ENCODE measurements at places on chromosomes 4 and X. TPM values are rescaled to one million over a fixed set of nuclear protein-coding genes. Genes with fewer than 3 reads are reported as not detected.

Gene SPINK2
- 0.78 TPM for total RNA-seq

Gene MRPL1
- 112 TPM for total RNA-seq

Gene COX7B
- total RNA-seq, result 341 TPM

DNA sequence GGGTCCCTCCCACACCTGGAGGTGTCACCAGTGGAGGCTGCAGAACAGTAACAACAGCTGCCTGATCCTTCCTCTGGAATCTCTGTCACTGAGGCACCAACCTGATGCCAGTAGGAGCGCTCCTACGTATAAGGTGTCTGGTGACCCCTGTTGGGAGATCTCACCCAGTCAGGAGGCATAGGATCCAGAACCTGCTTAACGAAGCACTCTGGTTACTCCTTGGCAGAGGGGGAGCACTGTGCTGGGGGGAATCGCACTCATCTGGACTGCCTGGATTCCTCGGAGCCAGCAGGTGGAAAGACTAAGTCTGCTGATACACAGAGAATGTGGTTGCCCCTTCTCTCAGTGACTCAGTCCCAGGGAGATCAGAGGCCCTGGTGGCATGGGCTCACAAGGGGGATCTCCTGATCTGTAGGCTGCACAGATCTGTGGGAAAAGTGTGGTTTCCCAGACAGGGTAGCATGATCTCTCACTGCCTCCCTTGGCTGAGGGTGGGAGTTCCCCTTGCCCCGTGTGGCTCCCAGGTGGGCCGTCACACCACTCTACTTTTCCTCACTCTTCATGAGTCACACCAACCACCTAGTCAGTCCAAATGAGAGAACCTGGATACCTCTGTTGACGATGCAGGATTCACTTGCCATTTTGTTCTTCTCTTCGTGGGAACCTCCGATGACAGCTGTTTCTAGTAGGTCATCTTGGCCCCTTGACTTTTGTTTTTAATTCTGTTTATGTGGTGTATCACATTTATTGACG is 305.9 kb downstream of the IDS start:
- H3K4me1 ChIP-seq, result peaks cover 3% of the 10 kb centered on the region
- peak; percentile 48 for DNase-seq
- peak overlapping the region; percentile 47 for H3K27ac ChIP-seq
- H3K4me3 ChIP-seq, result no peak overlapping the region
- peaks cover 4% of the 10 kb centered on the region for H3K36me3 ChIP-seq
- H3K27me3 ChIP-seq, result peaks cover 13% of the 10 kb centered on the region

- no peak for DNase-seq
- peaks cover 10% of the 10 kb centered on the region for H3K27me3 ChIP-seq
- H3K4me3 ChIP-seq, result no peak overlapping the region
- H3K27ac ChIP-seq, result no peak overlapping the region
- peaks cover 19% of the 10 kb centered on the region for H3K4me1 ChIP-seq
Measured at GRCh38 chr4:185426960-185427688, 1.4 kb upstream of the UFSP2 start.

- H3K4me3 ChIP-seq, result no peak overlapping the region
- no peak for DNase-seq
- H3K27ac ChIP-seq, result no peak overlapping the region
Measured at GRCh38 chr4:121953860-121954259, 2.0 kb upstream of the TRPC3 start.

DNA sequence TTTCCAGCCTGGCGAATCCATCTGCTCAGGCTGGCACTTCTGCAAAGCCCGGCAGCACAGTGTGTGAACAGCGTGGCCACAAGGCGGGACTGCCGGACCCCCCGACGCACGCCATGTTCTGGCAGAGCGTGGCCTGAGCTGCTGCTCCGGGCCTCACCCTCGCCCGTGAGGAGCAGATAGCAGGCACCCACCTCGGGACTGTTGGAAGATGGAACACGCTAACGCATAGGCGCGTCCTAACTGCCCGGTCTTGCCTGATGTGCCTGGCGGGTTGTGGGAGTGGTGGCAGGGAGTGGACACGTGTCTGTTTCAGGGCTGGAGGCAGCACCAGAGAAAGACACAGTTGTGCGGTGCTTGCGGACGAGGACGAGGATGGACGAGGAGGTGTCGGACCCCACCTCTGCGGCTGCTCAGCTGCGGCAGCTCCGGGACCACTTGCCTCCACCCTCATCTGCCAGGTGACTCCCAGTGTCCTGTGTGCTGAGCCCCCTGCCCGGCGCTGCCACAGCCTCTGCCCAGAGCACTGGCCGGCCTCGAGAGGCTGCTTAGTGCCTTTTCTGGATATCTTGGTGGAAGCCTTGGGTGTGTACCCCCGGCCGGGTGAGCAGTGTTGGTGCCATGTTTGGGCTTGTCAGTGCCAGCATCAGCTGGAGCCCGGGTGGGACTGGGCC is 28.2 kb downstream of the UVSSA start:
- peaks cover 3% of the 10 kb centered on the region for H3K36me3 ChIP-seq
- no peaks in the 10 kb centered on the region for H3K27me3 ChIP-seq
- no peak for DNase-seq
- H3K4me1 ChIP-seq, result no peaks in the 10 kb centered on the region
- H3K4me3 ChIP-seq, result no peak overlapping the region

- H3K4me3 ChIP-seq, result no peak overlapping the region
- H3K4me1 ChIP-seq, result peaks cover 2% of the 10 kb centered on the region
- H3K36me3 ChIP-seq, result no peaks in the 10 kb centered on the region
- no peak for DNase-seq
- no peaks in the 10 kb centered on the region for H3K27me3 ChIP-seq
Measured at GRCh38 chr4:163895378-163896005, 401.0 kb downstream of the TMA16 start.

DNA sequence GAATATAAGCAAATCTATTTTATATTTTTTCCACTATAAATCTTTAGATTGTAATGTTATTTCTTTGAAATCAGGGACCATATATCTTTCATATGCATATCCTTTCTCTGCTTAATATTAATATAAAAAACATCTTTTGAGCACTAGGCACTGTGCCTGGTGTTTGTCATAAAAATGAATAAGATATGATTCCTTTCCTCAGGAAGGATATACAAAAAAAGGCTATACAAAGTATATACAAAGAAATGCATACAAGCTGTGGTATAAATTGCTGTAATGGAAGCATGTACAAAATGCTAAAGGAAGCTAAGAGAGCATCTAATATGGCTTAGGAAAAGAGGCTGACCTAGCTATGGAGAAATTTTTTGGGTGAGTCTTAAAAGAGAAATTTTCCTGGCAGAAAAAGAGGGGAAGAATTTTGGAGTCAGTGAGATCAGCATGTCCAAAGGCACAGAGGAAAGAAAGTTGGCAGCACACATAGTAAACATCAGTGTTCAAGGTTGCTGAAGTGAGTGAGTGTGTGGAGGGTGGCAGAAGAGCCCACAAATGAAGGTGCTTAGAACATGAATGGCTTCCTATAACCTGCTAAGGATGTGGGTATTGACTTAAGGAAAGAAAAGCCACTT is 500.0 kb downstream of the SPRY1 start:
- no peak for DNase-seq
- no peaks in the 10 kb centered on the region for H3K4me1 ChIP-seq
- H3K27ac ChIP-seq, result no peak overlapping the region

GRCh38 chr4:70715097-70715496 is 6.7 kb upstream of the RUFY3 start:
- H3K36me3 ChIP-seq, result peaks cover 3% of the 10 kb centered on the region
- DNase-seq, result no peak
- no peaks in the 10 kb centered on the region for H3K27me3 ChIP-seq
- H3K27ac ChIP-seq, result peak overlapping the region; percentile 45

DNA sequence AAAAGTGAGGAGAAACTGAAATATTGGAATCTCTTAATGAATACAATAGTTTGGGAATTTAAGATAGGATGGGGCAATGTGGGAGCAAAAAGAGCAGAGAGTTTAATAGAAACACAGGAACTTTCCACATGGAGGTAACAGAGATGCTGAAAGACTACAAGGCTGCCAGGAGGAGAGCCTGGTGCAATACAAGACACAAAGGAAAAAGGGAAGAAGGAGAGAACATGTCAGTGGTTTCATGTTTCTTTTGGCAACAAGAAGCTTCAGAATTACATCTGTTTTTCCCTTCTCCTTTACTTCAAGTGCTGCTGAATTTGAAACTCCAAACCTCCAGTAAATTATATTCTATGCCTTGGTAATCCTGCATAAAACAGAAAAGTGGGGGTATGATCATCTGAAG is 474.3 kb downstream of the FAT4 start:
- H3K27me3 ChIP-seq, result no peaks in the 10 kb centered on the region
- no peak overlapping the region for H3K4me3 ChIP-seq
- H3K27ac ChIP-seq, result no peak overlapping the region
- no peak for DNase-seq

GRCh38 chr4:20544645-20545044 is 155.6 kb upstream of the PACRGL start:
- H3K27me3 ChIP-seq, result no peaks in the 10 kb centered on the region
- no peak for DNase-seq
- no peak overlapping the region for H3K4me3 ChIP-seq
- H3K27ac ChIP-seq, result no peak overlapping the region
- H3K36me3 ChIP-seq, result no peaks in the 10 kb centered on the region

DNA sequence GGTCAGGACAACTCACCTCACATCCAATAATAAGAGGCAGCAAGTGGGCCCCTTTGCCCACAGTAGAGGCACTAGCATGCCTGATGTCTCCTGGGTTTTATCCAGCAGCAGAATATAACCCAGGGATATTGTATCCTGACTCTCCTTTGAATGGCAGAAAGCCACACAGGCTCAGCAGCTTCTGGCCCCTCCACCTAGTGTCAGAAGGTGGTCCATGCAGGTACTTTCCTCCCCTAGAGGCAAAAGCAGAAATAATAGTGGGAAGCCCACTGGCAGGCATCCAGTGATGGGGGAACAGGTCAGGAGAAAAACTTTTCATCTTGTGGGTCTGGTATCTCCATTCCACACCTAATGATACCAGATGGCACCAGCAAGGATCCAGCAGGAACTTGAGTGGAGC is 75.5 kb upstream of the IRS4 start:
- H3K4me3 ChIP-seq, result no peak overlapping the region
- H3K4me1 ChIP-seq, result no peaks in the 10 kb centered on the region
- H3K36me3 ChIP-seq, result no peaks in the 10 kb centered on the region
- no peak for DNase-seq

- H3K4me1 ChIP-seq, result peaks cover 25% of the 10 kb centered on the region
- H3K27me3 ChIP-seq, result no peaks in the 10 kb centered on the region
- peaks cover 35% of the 10 kb centered on the region for H3K36me3 ChIP-seq
Measured at GRCh38 chr4:108004646-108005045, 15.0 kb downstream of the HADH start.

DNA sequence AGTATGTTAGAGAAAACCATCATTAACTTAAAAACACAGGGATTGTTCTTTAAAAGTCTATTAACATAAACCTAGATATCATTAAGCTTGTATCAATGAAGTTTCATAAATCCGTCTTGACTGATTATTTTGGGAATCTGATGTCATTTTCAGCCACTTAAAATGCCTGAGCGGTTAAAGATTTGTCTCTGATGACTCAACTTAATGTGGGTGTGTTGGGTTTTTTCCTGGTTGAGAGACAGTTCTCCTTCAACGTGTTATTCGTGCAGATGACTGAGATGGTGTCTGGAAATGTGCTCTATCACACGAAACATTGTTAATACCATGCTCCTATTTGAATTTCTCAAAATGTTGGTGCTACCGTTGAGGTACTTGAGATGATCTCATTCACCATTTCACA is 227.3 kb upstream of the TENM3 start:
- H3K4me3 ChIP-seq, result no peak overlapping the region
- no peak for DNase-seq
- no peaks in the 10 kb centered on the region for H3K36me3 ChIP-seq
- H3K27me3 ChIP-seq, result no peaks in the 10 kb centered on the region
- H3K27ac ChIP-seq, result no peak overlapping the region

Gene RTL5
- total RNA-seq, result 0.08 TPM

GRCh38 chrX:141341341-141341740 is 99.0 kb upstream of the SPANXC start:
- no peaks in the 10 kb centered on the region for H3K36me3 ChIP-seq
- no peak overlapping the region for H3K4me3 ChIP-seq
- no peaks in the 10 kb centered on the region for H3K27me3 ChIP-seq
- H3K27ac ChIP-seq, result no peak overlapping the region
- no peaks in the 10 kb centered on the region for H3K4me1 ChIP-seq

DNA sequence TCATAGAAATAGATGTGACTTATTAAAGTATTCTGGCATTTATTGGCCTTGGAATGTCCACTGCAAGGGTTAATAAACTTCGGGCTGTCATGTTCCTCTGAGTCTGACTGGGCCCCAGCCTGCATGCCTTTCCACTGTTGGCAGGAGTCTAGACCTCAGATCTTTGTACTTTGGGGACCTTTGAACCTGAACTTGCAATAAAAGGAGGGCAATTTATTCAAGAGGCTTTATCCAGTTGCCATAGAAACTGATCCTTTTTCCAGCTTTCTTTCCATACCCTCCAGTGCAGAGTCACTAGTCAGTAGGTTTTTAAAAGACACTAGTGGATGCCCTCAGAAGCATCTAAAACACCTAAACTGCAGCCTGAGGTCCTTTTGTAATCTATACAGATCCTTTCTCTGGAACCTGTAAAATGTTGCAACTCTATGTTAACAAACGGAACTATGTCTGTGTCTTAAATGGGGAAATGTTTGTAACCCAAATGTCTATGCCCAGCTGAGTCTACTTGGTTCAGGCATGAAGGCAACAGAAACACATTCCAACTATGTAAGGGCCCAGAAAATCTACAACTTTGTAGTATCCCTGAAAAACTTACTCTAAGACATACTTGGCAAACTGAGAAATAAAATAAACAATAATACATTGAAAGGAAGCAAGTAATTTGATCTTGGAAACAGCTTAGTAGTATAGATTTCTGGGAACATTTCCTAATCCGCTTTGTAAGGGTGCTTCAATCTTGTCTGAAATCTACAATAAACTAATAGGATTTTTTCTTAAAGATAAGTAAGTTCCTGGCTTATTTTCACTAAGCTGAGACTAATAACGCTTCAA is 41.5 kb downstream of the SOWAHB start:
- peaks cover 4% of the 10 kb centered on the region for H3K27me3 ChIP-seq
- H3K4me3 ChIP-seq, result no peak overlapping the region
- no peak for DNase-seq
- H3K36me3 ChIP-seq, result no peaks in the 10 kb centered on the region
- H3K4me1 ChIP-seq, result no peaks in the 10 kb centered on the region

Gene KLKB1
- not detected for total RNA-seq

Gene NOX1
- total RNA-seq, result not detected

- peak overlapping the region; percentile 90 for H3K27ac ChIP-seq
- no peaks in the 10 kb centered on the region for H3K36me3 ChIP-seq
- peaks cover 35% of the 10 kb centered on the region for H3K4me1 ChIP-seq
- H3K4me3 ChIP-seq, result peak overlapping the region; percentile 88
Measured at GRCh38 chrX:135984256-135984655, 979 bp upstream of the SLC9A6 start.

DNA sequence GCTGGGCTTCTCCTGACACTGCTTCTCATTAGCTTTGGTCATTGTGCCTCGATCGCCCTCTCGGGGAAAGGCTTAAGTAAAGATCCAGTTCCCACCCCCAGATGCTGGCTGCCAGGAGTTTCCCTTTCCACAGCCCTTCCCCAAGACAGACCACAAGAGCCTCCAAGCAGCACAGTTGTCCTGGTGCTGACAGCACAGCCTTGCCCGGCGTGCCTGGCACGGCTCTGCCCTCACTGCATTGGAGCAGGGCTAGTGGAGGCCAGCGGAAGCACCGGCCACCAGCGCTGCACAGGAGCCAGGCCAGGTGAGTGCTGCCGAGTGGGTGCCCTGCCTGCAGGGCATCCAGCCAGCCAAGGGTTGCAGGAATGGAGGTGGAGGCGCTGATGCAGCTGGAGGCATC is 9.7 kb upstream of the MSANTD1 start:
- no peak for DNase-seq
- H3K4me1 ChIP-seq, result peaks cover 9% of the 10 kb centered on the region
- H3K4me3 ChIP-seq, result no peak overlapping the region

Measured in activated naive CD8-positive, alpha-beta T cell treated with anti-CD3 and anti-CD28 coated beads for 36 hours (primary cell).